NCI-H82 (cell line): ENCODE measurements at places on chromosomes 3 and 15.

DNA sequence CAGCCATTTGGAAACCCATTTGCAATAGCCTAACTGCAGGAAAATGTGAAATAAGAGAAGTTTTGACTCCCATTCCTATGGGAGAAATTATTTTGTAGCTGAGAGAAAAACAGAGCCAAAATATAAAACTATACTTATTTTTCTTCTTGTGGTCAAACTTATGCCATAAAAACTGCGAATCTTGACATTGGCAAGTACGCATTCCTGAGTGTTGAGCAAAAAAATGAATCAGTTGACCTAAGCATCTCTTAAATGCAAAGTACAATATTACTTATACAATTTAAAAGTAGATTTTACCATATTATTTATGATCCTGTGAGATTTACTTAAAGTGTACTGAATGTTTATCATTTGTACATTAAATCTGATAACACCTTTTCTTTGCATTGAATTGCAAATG, 50.1 kb upstream of the CMC1 start:
- no peak for DNase-seq

DNA sequence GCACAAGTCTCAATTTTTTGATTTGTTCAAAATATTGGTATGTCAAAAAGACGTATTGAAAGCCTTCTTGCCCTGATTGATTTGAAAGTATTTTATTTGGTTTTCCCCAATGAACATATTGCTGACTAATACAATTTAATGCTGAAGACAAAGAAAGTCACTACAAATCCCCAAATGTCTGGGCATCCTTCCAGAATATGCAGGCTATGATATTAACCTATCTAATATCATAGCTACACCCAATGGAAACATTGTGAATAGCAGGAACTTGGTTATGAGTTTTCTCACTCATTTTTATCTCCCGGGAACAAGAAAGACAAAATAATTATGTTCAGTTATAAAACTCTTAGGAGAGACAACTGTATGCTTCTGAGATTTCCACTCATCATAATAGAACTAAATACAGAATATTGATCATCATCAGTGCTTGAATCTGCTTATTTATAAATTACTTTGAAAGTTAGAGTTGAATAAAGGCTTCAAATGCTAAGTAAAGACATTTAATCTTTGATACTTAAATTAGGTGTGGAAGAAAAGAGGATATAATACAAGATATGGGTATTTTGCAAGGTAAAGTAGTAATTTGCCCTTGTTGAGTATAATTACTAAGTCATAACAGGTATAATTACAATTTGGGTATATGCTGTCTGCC, 483.9 kb downstream of the RBMS3 start:
- DNase-seq, result peak; percentile 72

GRCh38 chr15:88725305-88726210, 77.7 kb upstream of the ACAN start:
- DNase-seq, result no peak

- no peak for DNase-seq
Measured at GRCh38 chr3:99907959-99908544, 90.4 kb downstream of the CMSS1 start.

DNA sequence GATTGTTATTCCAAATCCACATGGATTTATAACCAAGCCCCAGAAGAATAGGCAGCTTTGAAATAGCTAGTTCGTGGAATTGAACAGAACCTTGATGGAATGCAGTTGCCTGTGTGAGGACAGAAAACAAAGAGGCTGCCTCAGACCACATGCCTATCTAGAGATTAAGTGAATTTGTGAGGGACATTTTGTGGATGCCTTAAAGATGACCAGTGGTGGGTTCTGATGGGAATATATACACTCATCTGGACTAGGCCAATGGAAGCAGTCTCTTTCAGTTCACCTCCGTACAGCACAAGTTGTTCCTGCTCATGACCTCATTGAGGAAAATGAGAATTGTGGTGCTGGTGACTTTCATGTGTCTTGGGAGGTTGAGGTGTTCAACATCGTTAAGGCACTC, 63.2 kb upstream of the PYDC2 start:
- no peak for DNase-seq

DNA sequence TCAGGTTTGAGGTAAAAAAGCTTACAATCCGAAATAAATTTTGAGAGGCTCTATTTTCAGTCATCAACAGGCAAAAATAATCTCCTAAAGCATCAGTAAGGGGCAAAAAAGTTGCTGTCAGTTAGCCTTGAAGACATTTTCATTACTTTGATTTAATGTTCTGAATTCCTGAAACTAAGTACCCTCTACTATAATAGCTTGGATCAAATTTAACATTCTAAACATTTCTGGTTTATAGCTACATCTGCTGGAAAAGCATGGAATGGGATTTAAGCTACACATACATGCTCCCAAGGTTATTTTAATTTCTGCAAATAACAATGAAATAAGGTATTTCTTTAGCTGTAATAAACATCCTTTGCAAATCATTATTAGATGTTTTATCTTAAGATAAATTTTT, 245.4 kb downstream of the ULK4 start:
- DNase-seq, result no peak

DNA sequence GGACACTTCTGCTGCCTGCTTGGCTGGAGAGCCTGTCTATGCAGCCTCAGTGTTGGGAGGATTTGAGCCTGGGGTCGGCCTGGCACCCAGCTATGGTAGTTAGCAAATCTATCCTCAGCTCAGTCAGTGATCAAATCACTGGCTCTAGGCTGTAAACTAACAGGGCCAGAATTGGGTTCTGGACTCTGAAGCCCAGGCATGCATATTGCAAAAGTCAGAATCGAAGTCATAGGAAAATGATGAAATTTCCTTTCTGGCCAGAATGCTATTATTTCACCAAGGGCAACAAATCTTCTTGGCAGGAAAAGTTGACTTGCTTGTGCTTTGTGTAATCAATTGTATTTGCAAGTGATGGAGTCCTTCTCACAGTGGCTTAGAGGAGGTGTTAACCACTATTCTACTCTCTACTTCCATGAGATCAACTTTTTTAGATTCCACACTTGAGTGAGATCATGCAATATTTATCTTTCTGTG, 482.6 kb upstream of the TPRG1 start:
- no peak for DNase-seq

- no peak for DNase-seq
Measured at GRCh38 chr15:77285057-77285997, 134.6 kb downstream of the PEAK1 start.

DNA sequence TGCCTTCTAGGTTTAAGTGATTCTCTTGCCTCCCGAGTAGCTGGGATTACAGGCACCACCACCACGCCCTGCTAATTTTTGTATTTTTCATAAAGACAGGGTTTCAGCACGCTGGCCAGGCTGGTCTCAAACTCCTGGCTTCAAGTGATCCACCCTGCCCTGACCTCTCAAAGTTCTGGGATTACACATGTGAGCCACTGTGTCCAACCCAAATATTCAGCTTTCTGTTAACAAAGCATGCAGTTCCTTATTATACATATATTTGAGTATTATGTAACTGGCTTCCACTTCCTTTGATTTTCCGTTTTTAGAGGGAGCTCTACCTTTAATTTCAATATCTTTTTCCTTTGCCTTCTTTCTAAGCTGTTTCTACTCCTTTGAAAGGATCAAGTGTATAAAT, 26.1 kb downstream of the TSC22D2 start:
- DNase-seq, result no peak

DNA sequence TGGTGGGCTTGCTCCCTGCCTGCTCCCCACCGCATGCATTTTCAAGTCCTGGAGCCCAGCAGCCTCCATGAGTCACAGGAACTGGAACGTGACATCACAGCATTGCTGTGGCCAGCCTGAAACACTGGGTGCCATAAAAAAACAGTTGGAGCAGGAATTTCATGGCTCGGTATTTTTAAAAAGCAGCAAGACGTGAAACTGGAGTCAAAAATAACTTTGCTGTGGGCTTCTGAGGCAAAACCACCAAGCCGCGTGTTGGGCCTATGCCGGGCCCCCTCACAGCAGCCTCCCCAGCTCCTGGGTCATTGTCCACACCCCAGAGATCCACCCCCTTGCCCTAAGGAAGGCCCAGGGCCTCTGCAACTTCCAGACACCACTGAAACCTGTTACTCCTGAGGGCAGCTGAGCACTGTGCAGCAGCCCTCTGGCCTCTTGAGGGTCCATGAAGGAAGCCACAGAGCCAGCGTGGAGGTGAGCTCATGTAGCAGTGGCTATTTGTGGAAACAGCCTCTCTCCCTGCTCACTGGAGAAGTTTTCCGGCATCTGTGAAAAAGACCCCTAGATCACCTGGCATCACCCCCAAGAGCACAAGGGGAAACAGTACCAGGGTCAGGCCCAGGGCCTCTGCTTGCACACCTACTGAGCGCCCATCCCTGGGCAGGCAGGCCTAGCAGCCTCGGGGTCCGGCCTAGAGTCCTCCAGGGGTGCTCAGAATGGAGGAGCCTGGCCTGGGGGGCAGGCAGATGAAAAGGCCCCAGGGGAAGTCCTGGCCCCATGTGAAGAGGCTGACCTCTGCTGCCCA, 34.0 kb upstream of the DUSP7 start:
- no peak for DNase-seq
